ENCODE measurements at places on chromosomes 3 and 15.

DNA sequence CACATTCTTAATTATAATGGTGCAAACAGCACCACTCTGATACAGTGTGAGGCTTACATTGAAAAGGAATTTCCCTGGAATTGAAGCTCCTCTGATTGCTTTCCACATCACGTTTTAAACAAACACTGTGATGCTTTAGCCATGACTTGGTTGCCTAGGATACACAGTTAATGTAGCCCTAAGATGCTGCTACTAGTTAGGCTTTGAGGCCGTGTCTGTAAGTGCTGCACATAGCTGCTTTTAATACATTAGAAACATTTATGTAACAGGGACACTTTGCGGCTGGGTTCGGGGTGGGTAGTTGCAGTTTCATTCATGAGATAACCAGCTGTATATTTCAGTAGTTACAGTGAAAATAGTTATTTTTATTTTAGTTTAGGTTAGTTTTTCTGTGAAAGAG, 334.7 kb downstream of the NLGN1 start:
- DNase-seq = no peak

DNA sequence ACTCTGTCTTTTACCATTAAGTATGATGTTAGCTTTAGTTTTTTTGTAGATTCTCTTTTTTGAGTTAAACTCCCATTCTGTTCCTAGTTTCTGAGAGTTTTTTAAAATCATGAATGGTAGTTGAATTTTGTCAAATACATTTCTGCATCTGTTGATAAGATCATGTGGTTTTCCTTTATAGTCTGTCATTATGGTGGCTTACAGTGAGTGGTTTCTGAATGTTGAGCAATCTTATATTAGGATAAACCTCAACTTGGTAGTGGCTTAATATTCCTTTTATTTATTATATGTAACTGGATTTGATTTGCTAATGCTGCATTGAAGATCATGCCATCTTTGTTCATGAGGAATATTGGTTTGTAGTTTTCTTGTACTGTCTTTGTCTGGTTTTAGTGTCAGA, 34.8 kb downstream of the NEO1 start:
- no peak for DNase-seq

- DNase-seq = no peak
These were observed 29.5 kb downstream of the GTF2E1 start for GRCh38 chr3:120772081-120772480.

GRCh38 chr3:73143821-73144237, 82.4 kb downstream of the EBLN2 start:
- DNase-seq = peak; percentile 58

- no peak for DNase-seq
These were observed 243.5 kb upstream of the SEMA6D start for GRCh38 chr15:47473832-47474231.

DNA sequence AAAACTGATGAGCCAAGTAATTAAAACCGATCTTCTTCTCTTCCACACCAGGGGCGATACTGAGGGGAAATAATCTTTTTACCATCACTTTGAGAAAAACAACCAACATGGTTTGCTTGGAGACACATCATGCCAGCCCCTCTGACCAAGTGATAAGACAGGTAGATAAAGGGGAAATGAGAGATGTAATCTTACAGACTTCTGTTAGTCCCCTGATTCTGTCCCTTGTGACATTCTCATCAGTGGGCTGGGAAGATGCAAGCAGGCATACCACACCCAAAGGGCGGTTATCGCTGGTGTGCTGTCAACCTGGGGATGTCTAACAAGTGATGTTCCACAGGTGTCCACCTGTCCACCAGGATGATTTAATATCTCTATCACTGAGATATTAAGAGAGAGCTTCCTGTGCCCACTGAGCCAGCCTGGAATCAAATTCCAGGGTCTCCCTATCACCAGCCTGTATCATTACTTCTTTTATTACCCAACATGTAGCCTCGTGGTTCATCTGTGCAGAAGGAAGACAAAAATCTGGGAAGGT, 315.0 kb downstream of the FOXP1 start:
- no peak for DNase-seq

DNA sequence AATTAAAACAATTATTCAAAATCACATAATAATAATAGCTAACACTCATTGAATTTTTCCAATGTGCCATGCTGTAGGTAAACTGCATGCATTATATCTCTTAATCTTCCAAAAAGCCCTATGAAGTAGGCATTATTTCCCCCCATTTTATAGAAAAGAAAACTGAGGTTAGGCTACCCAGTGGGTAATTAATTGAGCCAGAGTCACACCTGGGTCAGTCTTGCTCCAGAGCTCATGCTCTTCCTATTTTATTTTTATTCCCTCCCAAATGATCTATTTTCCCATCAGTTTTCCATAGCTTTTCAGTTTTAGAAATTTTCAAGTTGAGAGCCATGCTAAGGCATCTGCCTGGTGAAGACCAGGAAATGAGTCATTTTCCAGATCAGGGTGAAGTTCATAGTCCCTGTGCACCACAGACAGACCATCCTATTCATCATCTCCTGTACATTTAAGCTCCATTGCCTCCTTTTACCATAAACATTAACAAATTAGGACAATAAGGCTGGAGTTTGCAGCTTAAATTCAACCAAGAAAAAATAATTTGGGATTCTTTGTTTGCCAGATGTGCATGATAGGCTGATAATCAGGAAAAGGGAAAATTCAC, 417.3 kb downstream of the OTOL1 start:
- DNase-seq = no peak

DNA sequence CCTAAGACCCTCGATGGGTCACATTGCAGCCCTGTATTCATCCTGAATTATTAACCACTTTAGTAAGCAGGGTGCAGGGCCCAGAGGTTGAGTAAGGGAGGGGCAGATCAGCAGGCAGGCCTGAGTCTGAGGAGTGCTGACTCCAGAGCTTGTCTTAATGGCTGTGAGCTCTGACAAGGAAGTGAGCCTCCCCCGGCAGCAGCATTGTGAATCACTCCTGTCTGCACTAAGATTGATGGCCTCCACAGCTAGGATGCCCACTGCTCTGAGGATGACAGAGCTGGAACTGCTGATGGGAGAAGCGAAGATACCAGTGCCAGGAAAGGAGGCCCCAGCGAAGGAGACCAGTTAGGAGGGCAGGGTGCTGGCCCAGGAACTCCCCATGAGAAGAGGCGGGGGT, 46.5 kb upstream of the CCDC174 start:
- no peak for DNase-seq

DNA sequence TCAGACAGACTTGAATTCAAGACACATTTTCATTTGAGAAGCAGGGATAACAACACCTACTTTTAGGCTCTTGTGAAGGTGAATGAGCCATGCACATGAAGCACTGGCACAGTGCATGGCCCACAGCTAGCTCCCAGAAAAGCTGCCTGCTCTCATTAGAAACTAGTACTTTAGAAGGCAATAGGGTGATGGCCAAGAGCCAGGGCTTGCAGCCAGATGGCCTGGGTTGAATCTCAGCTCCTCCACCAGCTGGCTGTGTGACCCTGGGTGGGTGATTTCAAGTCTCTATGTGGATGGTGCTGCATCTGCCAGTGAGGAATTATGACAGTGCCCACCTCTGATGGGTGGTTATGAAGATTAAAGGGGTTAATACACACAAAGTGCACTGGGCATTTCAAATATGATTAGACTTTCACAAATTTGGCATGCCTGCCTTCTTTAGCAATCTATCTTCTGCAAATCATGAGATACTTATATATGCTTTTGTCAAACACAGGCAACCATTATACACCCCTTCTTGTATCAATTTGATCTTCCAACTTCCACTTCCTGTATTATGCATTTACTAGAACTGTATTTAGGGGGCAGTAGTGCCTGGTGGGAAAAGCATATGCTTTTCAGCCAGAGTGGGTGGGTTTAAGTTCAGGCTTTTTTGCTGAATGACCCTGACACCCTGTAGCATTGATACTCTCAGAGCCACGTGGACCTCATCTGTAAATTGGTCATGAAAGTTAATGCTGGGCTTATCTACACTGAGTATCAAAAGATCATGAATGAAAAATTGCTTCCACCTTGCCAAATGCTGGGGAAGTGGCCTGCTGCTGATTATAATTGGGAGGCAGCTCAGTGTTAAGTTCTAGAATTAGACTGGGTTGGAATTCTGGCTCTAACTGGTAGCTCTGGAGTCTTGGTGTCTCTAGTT, 34.7 kb upstream of the RBP1 start:
- no peak for DNase-seq

DNA sequence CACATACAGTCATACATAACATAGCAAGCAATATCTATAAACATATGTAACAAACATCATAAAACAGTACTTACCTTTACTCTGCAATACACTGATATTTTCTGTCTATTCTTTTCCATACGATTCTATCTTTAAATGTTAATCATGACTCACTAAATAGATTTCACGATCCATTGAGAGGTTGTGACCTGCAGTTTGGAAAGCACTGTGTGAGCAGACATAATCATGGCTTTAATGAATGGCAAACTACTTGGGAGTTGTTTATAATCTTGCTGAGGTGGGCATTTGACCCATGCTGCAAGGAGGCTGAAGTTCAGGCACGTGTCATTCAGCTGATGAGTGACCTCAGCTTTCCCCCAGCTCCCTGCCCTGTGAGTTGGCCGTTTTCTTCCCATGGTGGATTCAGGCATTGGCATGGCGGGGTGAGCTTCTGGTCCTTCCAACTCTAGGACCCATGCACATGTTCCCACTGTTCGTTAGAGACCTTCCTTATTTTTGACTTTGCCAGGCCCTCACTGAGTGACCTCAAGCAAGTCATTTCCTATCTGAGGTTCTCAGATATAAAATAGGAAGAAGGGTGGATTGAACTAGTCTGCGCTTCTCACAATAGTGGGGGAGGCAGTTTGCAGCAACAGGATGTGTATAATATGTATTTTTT, 41.7 kb downstream of the PAQR5 start:
- no peak for DNase-seq

DNA sequence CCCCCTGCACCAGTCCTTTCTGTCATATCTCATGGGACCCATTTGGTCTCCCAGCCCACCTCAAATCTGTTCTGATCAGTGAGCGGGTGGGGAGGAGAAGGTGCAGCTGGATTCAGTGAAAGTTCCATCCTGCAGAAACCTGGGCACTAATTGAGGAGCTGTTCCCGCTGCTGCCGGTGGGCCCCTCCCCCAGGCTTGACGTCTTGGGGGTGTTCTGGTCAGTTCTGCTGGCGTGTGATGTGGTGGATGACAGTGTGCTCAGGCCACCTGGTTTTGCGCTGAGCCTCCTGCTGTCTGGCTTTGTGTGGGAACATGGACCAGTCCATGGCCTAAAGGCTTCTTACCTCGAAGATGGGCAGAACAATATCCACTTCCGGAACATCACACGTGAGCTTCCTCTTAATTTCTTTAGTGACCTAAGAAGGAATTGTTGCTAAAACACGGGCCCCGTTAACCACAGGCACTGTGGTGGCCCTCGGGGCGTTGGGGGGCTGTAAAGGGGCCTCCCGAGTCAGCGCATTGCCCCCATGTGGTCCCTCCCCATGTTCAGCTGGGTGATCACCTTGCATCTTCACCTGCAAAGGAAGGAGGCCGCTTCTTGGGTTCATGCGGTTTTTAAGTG, 59.7 kb downstream of the RGMA start:
- no peak for DNase-seq

DNA sequence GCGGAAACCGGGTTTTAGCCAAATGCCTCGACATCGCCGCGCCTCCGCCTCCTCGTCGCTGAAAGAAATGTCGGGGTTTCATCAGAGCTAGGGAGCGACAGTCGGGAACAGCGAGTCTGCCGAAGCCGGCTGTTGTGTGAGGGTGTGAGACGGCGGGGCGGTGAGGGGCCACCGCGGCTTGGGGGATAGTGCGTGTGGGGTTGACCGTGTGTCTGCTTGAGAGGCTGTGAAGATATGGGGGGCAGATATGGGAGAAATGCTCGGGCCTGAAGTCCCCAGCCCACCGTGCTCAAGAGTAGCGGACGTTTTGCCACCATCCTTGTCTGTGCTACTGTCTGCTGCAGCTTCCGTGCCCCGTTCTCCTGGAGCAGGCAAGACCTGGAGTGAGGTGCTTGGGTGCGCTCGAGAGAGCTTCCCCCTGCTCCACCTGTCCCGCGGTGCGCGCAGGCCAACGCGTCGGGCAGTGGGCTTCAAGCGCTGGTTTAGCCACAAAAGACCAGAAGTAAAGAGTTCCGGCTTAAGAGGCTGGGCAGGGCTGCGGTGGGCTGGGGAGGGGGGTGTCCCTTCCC, 716 bp upstream of the ISLR2 start:
- DNase-seq = no peak

GRCh38 chr15:48722764-48723661, 77.5 kb upstream of the FBN1 start:
- DNase-seq = no peak

DNA sequence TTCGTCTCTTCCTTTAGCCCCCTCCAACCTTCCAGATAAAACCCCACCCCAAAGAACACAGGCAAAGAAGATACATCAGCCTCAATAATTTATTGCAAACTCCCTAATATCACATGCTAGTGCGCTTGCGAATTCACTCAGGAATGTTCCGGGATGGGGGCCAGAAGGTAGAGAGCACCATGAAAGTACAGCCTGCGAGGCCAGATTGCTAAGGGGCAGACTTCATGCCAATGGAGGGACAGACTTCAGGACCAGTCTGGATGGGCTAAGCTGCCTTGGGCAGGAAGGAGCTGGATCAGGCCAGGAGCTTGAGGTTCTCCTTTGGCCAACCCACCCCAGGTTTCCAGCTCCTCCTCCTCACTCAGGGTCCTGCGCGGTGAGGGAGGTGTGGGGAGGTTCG, 13.4 kb downstream of the CIDEC start:
- no peak for DNase-seq

DNA sequence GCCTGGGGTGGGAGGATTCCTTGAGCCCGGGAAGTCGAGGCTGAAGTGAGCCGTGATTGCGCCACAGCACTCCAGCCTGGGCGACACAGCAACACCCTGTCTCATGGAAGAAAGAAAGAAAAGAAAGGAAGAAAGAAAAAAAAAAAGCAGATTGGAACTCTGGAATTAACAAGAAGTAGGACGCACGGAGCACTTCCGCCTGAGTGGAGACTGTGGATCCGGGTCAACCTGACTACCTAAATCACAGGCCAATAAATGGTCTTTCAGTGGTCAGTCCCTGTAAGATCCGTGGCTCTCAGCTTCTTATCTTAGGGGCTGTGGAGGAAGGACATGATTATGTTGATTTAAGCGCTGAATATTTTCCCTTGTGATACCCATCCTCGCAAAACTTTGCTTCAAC, 2.4 kb upstream of the PPARG start:
- no peak for DNase-seq

GRCh38 chr3:62011666-62012065, 361.7 kb downstream of the FEZF2 start:
- DNase-seq = no peak

GRCh38 chr3:35422101-35422500, 217.2 kb upstream of the ARPP21 start:
- DNase-seq = no peak

Measured in HAP-1 (cell line).